CD14-positive monocyte (primary cell): ENCODE measurements at places on chromosomes 1 and 21.

GRCh38 chr1:40834968-40835545 lies 27.1 kb downstream of the CITED4 start:
- no peak for DNase-seq

DNA sequence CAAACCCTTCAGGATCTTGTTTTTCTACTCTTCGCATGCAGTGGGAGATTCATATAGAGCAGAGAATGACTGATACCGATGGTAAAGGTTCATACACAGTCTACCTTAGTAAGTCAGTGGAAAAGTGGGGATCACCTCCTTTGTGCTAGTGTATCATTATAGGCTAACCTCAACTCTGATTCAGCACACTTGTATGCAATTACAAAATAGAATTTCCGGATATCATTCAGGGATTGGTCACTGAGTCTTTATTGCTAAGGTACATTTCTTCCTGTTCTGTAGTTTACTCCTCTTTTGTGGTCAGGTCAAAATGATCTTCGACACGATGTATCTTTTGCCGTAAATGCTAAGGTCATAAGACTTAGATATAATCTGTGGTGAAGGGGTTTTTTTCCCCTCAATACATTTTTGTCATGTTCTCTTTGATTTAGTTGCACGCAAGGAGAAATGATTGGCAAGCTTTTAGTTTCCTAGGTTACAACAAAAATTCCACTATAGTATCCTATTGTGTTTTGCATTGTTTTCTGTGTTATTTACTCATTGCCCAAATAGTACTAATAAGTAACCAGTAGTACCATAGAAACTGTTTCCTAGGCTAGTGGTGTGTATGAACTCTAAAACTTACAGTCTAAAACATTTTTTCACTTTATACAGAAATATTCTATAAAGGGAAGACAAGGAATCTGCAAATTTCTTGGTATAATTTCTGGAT lies 35.7 kb upstream of the PLA2G4A start:
- DNase-seq = no peak

- no peak for DNase-seq
Observed at GRCh38 chr1:214332946-214333798, 52.2 kb downstream of the SMYD2 start.

GRCh38 chr1:25703671-25704266 lies 87.2 kb downstream of the MAN1C1 start:
- no peak for DNase-seq

DNA sequence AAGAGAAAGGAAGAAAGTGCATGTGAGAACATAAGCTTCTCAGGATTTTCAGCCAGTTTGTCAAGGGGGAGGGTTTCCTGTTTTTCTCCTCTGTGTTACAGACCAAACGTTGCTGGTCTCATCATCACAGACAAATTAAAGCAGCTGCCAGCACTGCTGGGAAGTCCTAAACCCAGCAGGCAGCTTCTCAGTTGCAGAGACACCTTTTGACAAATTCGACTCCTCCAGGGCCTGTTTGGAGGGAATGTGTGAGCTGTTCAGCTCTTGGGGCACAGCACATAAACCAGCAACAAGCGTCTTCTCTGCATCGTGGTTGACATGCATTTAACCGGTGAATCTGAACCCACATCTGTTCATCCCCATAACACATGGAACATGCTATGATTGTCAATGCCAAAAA lies 454.6 kb upstream of the RUNX1 start:
- no peak for DNase-seq

- DNase-seq = no peak
Observed at GRCh38 chr1:8517661-8518489, 200.0 kb downstream of the SLC45A1 start.

GRCh38 chr1:150579945-150580642 lies 684 bp upstream of the MCL1 start:
- no peak for DNase-seq
